ENCODE measurements at places on chromosomes 5 and 9.
A peak's percentile ranks its signal among the peaks of the same experiment; 100 is the strongest.

DNA sequence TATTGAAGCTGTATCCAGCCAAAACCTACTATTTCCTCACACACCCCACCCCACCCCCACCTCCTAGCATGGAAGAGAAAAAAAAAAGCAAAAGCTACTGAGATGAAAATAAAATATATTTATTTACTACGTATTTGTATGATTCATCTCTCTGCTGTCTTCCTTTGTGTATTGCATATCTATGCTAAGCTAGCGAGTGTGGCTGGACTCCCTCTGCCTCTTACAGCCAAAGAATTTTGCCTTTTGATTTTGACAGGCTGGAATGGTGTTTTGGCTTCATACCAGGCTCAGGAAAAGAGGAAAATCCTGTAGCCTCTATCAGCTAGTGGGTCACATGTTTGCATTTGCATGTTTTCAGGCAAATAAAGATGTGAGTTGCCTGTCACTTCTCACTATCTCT lies 2.2 kb downstream of the ABLIM3 start:
- no peak for DNase-seq

DNA sequence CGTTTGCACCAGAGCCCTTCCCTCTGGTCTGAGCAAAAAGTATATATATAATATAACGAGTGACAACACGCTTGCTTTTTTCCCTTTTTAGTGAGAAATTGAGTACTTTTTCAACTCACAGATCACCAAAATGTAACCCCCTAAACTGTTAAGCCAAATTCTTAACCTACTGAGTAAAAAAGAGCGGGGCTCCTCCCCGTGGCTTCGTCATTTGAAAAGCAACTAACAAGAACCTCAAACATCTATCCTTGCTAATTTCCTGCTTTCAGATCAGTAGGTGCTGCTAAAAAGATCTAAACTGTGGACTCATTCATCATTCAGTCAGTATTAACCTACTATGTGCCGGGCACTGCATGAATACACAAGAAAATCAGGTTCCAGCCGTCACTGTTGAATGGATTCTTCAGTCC lies 1.0 kb upstream of the PTBP3 start:
- peak; percentile 45 for DNase-seq

- DNase-seq, result peak; percentile 53
Measured at GRCh38 chr9:27791311-27791710, 218.0 kb upstream of the C9orf72 start.

DNA sequence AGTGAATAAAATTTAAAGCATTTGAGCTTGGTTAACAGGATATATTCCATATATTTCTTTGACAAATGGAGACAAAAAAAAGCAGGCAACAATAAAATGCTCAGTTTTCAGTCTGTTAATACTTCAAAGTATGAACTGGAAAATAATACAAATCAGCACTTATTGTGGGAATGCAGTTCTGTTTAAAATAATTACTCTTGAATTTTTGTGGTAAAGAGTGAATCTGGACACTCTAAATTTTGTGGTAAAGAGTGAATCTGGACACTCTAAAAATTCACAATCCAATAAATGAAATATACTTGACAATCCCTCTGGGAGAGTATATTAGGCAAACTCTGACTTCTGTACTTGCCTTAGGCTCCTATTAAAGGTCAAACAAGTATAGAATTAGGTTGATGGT lies 141.9 kb upstream of the RASA1 start:
- no peak for DNase-seq

- DNase-seq, result no peak
Measured at GRCh38 chr9:16610538-16610937, 259.9 kb downstream of the BNC2 start.

Measured in foreskin keratinocyte (primary cell).